Stimulated activated CD4-positive, alpha-beta T cell treated with anti-CD3 and anti-CD28 coated beads, Interleukin-1b, Interleukin-23, amount 100 ng/mL, for 48 hours (primary cell): ENCODE measurements at places on chromosomes 11 and 22.

- no peak for DNase-seq
Measured at GRCh38 chr11:72069200-72069599, 11.1 kb downstream of the NUMA1 start.

DNA sequence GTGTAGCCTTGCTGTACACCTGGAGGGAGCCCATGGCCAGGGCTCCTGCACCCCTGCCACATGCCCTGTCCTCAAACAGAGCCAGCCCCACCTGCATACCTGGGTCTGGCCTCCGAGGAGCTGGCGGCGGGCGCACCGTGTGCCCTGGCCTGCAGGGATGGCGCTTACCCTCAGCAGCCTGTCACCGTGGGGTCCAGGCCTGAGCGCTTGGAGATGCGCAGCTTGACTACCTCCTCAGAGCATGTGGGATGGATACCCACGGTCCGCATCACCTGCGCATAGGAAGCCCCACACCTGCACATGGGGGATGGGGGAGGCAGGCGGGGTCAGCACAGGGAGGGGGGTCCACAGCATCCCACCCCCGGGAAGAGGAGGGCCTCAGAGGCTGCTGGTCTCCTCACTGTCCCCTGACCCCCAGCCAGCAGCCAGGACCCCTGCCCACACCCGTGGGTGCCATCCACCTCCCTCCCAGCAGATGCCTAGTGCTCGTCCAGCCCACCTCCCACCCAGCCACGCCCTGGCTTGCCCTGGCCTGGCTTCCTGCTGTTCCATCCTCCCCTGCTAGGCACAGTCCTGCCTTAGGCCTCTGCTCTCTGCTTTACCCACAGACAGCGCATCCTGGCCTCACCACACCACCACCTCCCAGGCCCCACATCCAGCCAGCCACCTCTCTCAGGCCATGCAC, 22.4 kb upstream of the GNB1L start:
- DNase-seq, result no peak

GRCh38 chr11:19092850-19093249, 24.1 kb upstream of the ZDHHC13 start:
- DNase-seq, result no peak

DNA sequence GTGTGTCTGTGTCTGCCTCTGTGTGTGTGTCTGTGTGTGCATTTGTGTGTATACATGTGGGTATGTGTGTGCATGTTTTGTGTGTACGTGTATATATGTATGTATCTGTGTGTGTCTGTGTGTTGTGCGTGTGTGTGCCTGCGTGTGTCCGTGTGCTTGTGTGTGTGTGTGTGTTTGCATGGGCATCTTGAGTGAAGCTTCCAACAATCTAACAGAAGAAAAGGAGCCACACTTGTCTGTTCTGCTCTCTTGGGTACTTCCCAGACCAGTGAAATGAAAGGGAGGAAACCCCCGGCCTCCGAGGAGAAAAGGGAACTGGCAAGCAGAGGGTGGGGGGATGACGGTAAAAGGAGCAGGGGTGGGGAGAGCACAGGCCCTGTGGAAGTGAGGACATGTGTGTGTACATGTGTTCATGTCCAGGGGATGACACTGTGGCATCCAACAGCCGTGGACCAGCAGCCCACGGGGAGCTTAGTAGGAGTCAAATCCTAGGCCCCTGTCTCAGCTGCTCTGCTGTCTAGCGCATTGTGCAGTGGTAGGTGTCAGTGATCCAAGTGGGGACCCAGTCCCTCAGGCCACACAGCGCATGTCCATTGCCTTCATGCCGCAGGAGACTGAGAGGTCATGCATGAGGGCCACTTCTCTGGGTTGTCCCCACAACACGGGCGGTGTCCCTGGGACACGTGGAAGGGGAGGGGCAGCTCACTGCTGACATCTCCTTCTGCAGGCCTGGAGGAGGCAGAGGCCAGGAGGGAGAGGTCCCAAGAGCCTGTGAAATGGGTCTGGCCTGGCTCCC, 8.1 kb downstream of the CSF2RB start:
- no peak for DNase-seq

- DNase-seq, result no peak
Measured at GRCh38 chr22:37552524-37553163, 7.6 kb upstream of the CDC42EP1 start.

DNA sequence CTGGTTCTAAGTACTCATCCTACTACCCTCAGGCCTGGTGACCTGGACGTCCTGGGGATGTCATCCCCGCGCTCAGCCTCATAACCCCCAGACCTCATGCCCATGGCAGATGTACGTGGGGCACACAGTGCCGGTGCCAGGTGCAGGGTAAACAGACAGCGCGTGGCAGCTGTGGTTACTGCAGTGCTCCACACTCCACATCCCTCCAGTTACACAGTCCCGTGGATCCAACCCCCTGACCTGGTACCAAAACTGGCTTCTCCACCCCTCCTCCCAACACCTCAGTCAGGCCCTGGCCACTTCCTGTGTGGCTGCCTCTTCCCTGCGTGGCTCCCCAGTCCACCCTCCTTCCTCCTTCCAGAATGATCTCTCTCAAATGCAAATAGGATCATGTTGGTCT, 95.2 kb downstream of the DSCAML1 start:
- no peak for DNase-seq

GRCh38 chr11:123218451-123218850, 23.4 kb upstream of the CLMP start:
- no peak for DNase-seq

GRCh38 chr22:32411402-32411801, 645 bp downstream of the RTCB start:
- DNase-seq, result no peak

- no peak for DNase-seq
Measured at GRCh38 chr11:92828556-92828955, 140.9 kb upstream of the MTNR1B start.

GRCh38 chr11:45182902-45183301, 36.5 kb downstream of the PRDM11 start:
- no peak for DNase-seq

GRCh38 chr11:69171476-69172240, 15.9 kb downstream of the SMIM38 start:
- DNase-seq, result no peak

GRCh38 chr22:44383064-44383575, 70.4 kb upstream of the SHISAL1 start:
- DNase-seq, result no peak

DNA sequence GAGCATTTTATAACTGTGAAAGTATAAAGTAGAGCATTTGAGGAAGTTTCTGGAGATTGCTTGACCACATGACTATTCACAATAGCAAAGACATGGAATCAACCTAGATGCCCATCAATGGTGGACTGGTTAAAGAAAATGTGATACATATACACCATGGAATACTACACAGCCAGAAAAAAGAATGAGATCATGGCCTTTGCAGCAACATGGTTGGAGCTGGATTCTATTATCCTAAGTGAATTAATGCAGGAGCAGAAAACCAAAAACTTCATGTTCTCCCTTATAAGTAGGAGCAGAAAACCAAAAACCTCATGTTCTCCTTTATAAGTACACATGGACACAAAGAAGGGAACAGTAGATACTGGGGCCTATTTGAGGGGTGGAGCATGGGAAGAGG, 30.3 kb downstream of the UVRAG start:
- DNase-seq, result no peak

DNA sequence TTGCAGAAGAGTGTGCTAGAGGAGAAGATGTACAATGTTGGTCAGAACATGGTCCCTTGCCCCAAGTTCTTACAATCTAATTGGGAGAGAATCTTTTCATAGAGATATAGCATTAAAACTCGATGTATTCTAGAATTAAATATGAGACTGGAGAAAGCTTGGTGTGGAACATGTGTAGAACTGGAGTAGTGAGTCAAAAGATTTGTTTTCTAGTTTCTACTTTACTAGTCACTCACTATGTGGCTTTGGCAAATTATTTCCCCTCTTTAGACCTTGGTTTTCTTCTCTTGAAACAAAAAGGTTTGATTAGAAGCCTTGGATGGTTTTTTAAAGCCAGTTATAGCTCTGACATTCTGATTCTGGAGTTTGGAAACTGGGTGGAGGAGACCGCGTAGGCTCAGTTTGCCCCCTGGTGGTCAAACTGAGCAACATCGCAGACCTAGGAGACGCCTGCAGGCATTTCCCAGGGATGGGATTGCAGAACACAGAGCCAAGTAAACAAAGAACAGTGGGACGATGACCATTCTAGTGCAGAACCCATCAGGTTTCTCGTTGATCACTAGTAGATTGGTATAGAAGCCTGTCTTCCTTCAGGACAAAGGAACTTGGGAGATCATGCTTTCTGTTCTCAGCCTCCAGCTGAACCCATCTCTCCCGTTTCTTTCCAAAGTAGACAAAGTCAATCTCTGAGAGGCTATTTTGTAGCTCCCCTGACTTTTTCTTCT, 8.5 kb upstream of the CHRDL2 start:
- DNase-seq, result peak; percentile 28

DNA sequence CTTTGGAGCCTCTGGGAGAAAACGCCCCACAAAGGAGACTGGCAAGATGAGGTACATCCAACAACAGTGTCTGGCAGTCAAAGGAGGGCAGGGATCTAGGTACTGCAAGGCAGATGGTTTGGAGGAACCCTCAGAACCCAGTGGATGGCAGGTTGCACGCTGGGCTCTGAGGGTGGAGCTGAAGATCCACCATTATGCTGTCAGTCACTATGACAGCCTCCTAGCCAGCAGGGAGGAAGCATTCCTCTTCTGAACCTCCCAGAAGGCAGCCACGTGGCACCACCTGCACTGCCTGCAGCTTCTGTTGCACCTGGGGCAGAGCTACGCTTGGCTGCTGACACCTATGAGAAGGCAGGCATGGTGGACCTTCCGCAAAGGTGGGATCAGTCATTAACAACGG, 40.2 kb downstream of the HTR3A start:
- no peak for DNase-seq

DNA sequence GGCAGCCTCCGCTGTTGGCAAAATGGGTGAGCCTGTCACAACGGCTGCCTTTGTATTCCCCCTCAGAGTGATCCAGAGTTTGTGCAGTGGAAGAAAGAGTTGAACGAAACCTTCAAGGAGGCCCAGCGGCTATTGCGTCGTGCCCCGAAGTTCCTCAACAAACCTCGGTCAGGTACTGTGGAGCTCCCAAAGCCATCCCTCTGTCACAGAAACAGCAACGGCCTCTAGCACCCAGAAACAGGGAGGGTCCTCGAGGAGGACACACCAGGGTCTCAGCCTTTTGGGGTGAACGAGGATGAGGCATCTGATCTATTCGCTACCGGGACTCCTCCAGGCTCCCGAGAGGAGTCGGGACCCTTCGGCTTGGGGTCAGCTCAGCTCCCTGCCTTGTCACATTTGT, 19.8 kb upstream of the MYO18B start:
- DNase-seq, result no peak

DNA sequence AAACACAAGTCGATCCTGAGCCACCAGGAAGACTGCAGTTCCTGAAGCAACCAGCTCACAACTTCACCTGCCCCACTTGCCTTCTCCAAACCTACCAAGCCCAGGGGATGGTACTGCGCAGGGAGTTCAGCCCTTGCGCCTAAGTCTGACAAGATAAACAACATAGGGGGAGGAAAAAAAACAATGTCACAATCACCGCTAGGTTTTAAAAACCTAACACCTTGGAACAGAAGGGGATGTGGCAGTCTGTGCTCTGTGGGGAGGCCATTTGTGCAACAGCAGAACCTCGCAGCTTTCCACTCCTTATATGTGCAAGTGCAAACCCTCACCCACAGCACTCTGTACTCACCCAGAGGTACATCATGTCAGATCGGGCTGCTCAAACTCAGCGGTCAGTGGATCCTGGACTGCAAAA, 134.2 kb downstream of the RBFOX2 start:
- DNase-seq, result no peak

GRCh38 chr11:61046833-61047232, 55.5 kb upstream of the CD5 start:
- no peak for DNase-seq

GRCh38 chr11:122170815-122171475, 54.9 kb upstream of the BLID start:
- DNase-seq, result no peak

DNA sequence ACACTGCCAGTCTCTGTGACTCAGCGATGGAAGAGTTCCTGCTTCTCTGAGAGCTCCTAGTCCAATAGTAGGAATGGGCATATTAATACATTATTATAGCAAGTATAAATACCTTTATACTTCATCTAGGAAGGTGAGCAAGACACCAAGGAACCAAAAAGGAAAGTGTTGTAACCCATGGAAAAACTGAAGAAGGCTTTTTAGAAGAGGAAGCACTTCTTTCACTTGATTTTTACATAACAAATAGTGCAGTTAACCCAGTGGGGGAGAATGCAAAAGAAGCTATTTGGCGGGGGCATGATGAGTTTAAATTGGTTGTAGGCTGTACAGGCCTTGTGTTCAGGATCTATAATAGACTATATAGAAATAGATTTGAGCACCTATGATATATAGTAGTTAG, 31.2 kb upstream of the C11orf87 start:
- no peak for DNase-seq

- no peak for DNase-seq
Measured at GRCh38 chr11:40974186-40974795, 485.2 kb downstream of the LRRC4C start.

DNA sequence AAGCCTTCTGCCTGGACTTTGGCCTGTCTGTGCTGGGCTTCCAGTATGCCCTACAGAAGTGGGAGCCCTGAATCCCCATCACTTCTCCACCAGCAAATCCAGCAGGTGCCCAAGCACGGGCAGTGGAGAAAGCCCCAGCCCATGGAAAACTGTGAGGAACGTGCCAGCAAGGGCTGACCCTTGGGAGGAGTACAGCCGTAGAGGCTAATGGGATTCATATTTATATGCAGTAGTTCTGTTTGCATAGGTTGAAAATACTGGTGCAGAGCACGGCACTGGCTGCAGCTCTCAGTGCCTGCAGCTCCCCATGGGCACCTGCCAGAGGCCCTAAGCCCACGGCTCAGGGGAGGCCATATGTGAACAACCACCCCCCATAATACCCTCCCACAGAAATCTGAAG, 10.1 kb downstream of the NAGA start:
- DNase-seq, result no peak

DNA sequence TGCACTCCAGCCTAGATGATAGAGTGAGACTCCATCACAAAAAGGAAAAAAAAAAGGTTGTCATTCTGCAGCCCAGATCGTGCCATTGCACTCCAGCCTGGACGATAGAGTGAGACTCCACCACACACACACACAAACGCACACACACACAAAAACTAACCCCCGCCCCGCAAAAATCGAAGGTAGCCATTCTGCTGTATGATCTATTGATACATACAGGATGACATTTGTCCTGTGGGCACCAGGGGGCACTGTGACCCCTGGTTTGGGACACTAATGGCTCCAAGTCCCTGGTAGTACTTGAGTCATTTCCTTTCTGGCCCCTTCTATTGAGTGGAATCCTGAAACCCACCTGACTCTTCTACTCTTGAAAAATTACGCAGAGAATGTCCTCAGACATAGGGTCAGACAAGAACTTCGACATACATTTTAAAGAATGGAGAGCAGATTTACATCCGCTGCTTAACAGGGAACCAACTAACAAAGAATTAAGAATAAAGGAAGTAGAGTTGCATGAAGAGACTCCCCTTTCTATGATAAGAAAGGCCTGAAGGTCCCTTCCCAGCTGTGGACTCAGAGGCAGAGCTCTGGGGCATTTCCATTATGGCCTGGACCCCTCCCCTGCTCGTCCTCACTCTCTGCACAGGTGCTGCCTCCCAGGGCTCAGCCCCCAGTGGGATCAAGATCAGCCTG, 35.0 kb upstream of the PRAME start:
- peak; percentile 60 for DNase-seq

GRCh38 chr22:24803064-24803542, 2.9 kb upstream of the SGSM1 start:
- peak; percentile 37 for DNase-seq
